ENCODE measurements at places on chromosomes 7 and 10.

GRCh38 chr10:49164559-49165188 lies 23.5 kb downstream of the TMEM273 start:
- DNase-seq = no peak

GRCh38 chr7:28961972-28962371 lies 3.8 kb upstream of the TRIL start:
- no peak for DNase-seq

GRCh38 chr7:53229202-53229601 lies 193.8 kb downstream of the POM121L12 start:
- no peak for DNase-seq

DNA sequence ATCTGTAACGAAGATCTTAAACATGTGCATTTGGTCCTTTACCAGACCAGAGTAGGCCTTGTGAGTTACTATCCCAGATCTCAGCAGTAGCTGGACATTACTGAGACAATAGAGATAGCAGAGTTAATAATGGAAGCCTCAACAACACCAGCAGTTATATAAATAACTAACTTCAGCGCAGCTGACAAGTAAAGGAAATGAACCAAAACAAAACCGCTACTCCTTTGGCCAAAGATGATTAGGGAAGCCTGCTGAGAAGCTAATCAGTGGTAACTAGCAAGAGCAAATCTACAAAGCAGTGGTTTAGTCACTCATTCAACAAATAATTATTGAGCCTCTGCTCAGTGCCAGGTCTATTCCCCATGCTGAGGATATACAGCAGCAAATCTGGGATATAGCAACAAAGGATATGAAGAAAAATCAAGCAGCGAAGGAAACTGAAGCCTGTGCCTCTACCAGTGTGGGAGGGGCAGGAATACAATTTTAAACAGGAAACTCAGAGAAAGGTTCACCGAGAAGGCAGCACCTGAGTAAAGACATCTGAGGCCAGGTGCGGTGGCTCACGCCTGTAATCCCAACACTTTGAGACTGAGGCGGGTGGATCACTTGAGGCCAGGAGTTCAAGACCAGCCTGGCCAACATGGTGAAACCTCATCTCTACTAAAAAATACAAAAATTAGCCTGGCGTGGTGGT lies 103.6 kb downstream of the ELMO1 start:
- DNase-seq = no peak

- DNase-seq = no peak
These were observed 29.5 kb upstream of the ZC3HAV1L start for GRCh38 chr7:139065323-139065722.

- DNase-seq = no peak
These were observed 61.2 kb upstream of the WNT16 start for GRCh38 chr7:121267612-121268011.

DNA sequence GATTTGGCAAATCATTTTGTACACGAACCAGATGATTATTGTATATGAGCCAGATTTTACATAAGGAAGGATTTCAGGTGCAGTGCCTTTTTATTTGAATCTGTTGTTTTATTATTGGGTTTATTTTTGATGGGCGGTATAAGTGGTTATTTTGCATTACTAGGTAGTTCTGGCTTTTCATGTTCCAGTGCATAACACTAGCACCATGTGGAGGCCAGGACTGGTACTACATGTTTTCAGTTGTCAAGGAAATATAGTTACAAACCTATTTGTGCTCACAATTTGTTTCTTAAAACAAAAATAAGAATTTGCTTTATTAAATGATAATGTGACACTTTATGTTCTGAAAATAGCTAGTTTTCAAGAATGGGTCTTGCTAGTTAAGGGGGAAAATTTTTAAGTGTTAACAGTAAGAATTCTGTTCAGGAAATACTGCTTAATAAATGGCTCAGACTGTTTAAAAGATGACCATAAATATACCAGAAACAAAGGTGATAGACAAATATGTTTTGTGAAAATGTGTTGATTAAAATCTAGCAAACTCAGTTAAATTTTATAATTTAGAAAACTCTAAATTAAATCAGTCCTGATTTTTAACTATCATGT lies 7.1 kb upstream of the SEMA3E start:
- DNase-seq = no peak

DNA sequence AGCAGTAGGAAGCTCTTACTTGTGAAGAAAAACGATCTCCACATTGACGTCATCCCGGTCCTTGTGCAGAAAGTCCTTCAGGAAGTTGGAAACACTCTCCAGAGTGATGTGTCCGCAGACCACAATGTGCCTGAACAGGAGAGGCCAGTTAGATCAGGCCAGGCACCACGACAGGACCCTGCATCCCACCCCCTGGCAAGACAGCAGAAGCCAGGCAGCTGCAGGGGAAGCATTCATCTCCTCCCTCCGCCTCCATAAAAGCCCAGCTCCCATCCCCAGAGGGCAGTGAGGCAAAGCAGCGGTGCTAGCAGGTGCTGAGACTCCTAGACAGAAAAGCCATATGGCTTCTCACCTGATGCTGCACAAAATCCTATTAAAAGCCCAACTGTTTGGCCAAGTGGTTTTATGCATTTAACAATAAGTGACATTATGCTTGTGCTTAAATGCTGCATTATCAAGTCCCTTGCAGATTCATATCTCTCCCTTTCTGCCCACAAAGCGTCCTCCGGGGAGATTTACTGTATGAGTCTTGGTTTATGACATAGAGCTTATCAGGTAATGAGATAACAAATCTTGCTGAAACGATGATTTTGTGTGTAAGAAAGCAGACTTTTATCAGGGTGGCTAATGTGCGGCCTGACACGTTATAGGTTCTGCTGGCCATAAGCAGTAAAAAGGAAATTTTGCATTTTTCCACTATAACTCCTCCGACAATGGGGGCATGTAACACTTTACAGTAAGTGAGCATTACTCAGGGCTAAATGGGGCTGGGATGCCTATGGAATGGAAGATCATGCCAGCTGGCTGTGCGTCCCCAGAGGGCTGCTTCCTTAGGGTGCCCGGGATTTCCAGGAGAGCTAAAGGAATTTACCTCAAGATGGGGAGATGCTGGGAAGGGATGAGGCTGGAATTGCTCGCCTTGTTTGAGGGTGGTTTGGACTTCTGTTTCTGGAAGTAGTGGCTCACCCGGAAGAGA lies 546.9 kb downstream of the KCNMA1 start:
- DNase-seq = no peak

All from GOT3 (cell line).